ENCODE measurements at places on chromosomes 3 and 15.

- no peak for DNase-seq
Observed at GRCh38 chr3:172698631-172699030, 12.2 kb downstream of the NCEH1 start.

DNA sequence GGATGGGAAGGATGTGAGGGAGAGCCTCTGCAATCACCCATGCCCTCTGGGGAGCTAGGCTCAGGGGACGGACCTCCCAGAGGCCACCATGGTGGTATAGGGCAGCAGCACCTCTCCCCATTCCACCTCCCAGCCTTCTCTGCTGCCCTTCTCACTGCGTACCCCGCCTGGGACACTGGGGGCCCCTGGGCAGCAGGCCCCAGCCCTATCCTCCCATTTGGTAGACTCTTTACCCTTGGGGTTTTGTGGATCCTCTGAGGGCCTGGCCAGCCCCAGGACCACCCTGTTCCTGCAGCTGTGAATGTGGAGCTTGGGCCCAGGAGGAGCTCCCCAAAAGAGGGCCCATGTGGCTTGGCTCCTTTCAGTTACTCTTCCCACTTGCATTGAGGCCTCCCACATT, 131.9 kb downstream of the DNAJB8 start:
- DNase-seq, result no peak

DNA sequence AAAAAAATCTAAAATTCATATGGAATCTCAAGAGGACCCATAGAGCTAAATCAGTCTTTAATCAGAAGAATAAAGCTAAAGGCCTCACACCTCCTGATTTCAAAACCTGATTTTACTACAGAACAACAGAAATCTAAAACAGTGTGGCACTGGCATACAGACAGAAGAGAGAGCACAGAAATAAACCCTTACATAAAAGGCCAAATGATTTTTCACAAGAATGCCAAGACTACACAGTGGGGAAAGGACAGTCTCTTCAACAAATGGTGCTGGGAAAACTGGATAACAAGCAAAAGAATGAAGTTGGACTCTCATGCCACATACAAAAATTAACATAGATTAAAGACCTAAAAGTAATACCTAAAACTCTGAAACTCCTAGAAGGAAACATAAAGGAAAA, 10.1 kb downstream of the TOP2B start:
- no peak for DNase-seq

GRCh38 chr3:37806505-37807200, 55.0 kb upstream of the CTDSPL start:
- no peak for DNase-seq

DNA sequence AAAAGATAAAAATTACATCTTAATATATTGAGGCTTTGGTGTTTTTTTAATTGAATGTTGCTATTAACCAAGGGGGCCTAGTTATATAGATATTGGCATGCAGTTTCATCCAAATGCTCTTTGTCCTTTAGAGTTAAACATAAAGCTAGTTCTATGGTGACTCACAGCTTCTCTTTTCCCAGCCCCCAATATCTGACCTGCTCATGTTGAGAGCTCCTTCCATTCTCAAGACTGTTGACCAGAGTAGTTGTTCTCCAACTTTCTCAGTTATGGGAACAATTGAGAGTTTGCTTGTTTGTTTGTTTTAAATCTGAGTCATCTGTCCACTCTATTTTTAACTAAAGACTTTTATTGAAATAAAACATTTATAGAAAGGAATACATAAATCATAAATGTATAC, 15.8 kb upstream of the RARB start:
- no peak for DNase-seq

DNA sequence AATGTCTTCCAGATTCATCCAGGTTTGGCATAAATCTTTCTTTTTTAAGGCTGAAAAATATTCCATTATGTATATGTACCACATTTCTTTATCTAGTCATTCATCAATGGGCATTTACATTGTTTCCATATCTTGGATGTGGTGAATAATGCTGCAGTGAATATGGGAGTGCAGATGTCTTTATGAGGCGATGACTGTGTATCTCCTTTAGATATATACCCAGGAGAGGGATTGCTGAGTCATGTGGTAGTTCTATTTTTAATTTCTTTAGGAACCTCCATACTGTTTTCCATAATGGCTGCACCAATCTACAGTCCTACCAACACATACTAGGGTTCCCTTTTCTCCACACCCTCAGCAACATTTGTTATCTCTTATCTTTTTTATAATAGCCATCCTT, 96.3 kb downstream of the LRRC28 start:
- DNase-seq, result no peak

GRCh38 chr3:194262925-194263305, 88.2 kb downstream of the CPN2 start:
- DNase-seq, result no peak

- no peak for DNase-seq
Observed at GRCh38 chr3:27171113-27171512, 198.1 kb downstream of the NEK10 start.

DNA sequence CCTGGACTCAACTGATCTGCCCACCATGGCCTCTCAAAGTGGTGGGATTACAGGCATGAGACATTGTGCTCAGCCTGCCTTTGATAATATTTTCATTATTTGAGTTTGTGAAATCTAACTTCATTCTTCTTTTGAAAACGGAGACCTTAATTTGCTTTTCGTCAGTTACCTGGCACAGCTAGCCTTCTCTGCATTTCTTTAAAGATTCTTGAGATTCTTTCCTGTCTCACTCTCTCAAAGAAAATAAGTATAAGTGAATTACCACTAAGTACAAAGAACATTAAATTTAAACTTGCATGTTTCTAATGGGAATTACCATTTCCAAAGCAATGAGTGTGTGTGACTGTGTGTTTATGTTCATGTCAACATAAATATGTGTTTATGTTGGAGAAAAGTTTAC, 187.9 kb downstream of the NFKBIZ start:
- no peak for DNase-seq

GRCh38 chr15:59522988-59523461, 85.0 kb downstream of the FAM81A start:
- DNase-seq, result no peak

DNA sequence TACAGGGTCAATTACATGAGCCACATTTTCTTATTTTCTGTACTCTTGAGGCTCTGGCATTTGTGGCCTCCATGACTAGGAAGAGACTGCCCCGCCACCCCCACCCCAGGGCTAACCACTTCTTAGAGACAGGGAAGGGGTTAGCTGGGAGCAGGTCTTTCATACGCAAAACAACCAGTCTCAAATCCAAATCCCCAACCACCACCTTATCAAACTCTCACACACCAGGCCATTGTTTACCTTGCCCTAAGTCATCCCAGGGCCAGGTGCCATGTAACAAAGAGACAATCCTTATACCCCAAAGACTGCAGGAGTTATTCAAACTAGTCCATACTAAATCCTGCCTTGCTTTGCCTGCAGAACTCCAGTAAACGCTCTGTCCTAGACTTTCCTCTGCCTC, 77.8 kb downstream of the B3GNT5 start:
- no peak for DNase-seq

GRCh38 chr3:184305577-184305976, 6.5 kb downstream of the PSMD2 start:
- DNase-seq, result no peak

GRCh38 chr3:122587572-122587971, 10.1 kb downstream of the PARP15 start:
- no peak for DNase-seq

GRCh38 chr3:9496893-9497292, 56.7 kb downstream of the LHFPL4 start:
- no peak for DNase-seq

- no peak for DNase-seq
Observed at GRCh38 chr3:184586851-184587250, 25.3 kb downstream of the EPHB3 start.

GRCh38 chr15:74393423-74393822, 26.0 kb upstream of the CYP11A1 start:
- DNase-seq, result no peak

DNA sequence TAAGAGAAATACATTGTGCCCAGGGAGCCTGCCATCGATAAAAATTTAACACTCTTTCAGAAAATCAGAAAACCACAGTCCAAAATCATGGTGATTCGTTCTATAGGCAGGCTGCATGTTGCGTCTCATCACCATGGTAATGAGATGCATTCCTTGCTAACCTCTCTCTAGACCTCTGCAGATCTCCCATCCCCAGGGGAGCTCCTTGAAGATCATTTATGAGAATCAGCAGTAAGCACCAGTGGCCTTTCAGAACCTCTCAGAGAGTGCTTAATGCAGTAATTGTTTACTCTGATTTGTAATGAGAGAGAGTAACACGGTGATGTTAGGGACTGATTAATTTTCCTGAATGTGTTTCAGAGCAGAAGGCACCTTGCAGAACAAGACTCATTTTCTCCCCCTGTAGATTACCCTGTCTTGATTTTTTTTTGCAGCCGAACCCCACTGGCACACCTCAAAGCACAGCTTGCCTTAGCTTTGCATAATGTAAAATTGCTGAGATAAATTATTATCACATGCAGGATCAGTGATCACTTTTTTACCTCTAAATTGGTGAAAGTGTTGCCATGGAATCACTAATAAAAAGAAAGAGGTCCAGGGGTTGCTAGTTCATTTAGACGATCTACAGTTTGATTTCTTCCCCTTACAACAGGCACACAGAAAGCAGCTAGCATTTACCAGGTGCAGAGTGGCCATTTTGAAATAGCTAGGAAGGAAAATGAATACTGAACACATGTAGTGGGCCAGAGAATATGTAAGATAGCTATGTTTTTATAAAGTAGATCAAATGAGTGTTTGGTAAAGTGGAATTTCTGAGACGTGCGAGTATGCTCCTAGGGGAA, 98.9 kb upstream of the CHL1 start:
- no peak for DNase-seq

DNA sequence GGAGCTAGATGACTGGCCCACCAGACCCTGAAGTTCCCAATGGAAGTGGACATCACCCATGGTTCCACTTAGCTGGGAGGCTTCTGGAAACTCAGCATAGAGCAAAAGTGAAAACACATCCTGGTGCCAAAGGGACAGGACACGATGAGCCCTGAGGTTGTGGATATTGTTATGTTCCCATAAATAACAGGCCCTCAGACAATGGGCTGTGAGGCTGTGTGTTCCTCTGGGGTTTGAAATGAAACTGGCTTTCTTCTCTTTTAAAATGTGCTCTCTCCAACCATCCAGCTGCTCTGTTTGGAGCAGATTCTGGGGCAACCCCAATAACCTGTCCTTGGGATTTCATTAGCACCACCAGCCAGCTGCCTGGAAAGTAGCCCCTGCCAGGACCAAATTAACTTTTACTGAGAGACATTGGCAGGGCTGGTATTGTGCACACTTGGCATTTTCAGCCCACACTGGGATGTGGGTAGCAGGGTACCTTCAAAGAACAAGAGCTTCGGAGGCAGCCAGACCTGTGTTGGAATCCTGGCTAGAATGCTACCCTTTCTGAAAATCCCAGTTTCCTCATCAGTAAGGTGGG, 97.5 kb downstream of the DNAJB8 start:
- DNase-seq, result no peak

DNA sequence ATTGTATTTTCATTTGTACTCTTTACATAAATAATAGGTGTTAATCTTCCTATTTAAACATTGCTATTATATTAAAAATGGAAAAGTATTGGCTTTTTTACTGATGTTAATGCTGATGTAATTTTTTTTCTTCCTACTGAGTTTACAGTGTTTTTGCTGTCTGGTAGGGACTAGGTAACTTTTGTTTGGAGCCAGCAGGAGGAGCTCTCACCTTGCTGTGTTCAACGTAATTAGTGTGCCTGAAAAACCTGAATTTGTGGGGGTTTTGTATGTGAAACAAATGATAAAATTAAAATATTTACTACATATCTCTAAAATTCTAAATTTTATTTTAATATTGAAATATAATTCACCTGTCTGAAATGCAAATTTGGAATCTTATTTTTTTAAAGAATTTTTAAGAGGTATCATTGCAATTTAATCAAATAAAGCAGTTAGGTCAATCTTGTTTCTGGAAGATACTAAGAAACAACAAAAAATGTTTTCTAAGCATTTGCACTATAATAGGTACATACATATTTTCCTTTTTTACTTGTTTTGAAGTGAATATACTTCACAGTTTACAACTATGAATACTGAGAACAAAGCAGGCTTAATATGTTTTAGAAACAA, 48.8 kb downstream of the EPHA6 start:
- DNase-seq, result no peak

GRCh38 chr3:141096164-141096563, 45.0 kb downstream of the SPSB4 start:
- DNase-seq, result no peak

DNA sequence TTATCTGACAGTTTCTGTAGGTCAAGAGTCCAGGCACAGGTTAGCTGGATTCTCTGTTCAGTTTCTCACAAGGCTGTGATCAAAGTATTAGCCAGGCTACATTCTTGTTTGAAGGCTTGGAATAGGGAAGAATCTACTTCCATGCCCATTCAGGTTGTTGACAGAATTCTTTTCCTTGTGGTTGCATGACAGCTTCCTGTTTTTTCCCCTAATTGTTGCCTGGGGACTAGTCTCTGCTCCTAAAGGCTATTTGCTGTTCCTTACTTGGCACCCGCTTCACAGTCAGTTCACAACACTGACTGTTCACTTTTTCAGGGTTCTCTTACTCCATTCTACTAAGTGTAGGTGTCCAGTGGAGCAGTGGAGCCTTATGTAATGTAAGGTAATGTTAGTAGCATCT, 115.4 kb upstream of the GBE1 start:
- DNase-seq, result no peak
